ENCODE measurements at places on chromosomes 1 and 21.

DNA sequence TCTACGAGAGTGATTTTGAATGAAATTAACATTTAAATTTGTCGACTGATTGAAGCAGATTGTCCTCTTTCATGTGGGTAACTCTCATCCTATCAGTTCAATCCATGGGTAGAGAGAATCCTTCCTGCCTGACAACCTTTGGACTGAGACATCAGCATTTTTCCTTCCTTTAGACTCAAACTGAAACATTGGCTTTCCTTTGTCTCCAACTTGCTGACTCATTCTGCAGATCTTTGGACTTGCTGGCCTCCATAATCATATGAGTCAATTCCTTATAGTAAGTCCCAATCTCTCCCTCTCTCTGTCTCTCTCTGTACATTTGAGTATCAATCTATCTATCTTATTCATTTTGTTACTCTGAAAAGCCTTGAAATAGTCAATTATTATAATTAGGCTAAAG lies 416.7 kb downstream of the LRRIQ3 start:
- no peak overlapping the region for H3K4me3 ChIP-seq
- H3K27ac ChIP-seq, result no peak overlapping the region
- no peaks in the 10 kb centered on the region for H3K27me3 ChIP-seq
- no peaks in the 10 kb centered on the region for H3K4me1 ChIP-seq
- no peak for DNase-seq

GRCh38 chr1:50750021-50750619 lies 209.9 kb downstream of the FAF1 start:
- H3K4me3 ChIP-seq, result no peak overlapping the region
- DNase-seq, result peak; percentile 31
- H3K27ac ChIP-seq, result no peak overlapping the region
- no peaks in the 10 kb centered on the region for H3K4me1 ChIP-seq
- no peaks in the 10 kb centered on the region for H3K36me3 ChIP-seq

DNA sequence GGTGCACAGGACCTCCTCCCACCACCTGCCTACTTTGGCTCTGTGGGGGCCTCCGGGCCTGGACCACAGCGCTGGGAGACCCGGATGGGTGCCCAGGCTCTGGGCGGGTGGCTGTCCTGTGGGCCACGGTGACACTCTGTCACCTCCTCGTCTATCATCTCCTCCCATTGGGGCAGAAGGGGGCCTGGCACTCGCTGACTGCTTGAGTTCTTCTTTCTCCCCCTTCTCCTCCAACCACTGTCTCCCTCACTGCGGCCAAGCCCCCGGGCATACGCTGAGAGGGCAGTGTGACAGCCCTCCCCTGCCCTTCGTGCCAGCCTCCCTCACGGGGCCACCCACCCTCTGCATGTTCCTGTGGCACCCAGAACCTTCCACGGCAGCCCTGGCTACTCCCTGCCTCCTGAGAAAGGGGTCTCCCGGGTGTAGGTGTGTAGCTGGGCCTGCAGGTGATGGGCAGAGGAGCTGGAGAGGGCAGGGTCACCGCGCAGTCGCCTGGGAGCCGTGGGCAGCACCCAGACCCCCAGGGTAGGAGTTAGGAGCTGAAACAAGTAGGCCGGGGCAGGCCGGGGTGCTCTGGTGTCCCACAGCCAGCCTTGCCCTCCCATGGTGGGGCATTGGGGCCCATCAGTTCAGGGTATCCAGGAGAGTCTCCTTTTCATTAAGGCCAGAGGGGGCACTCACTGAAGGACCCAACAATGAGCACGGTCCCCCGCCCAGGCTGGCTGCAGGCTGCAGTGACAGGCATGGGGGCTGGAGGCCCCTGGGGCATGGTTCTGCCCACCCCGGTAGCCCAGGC lies 9.2 kb upstream of the ARF1 start:
- H3K27ac ChIP-seq, result no peak overlapping the region
- H3K4me3 ChIP-seq, result no peak overlapping the region
- peaks cover 9% of the 10 kb centered on the region for H3K4me1 ChIP-seq
- peaks cover 84% of the 10 kb centered on the region for H3K27me3 ChIP-seq

DNA sequence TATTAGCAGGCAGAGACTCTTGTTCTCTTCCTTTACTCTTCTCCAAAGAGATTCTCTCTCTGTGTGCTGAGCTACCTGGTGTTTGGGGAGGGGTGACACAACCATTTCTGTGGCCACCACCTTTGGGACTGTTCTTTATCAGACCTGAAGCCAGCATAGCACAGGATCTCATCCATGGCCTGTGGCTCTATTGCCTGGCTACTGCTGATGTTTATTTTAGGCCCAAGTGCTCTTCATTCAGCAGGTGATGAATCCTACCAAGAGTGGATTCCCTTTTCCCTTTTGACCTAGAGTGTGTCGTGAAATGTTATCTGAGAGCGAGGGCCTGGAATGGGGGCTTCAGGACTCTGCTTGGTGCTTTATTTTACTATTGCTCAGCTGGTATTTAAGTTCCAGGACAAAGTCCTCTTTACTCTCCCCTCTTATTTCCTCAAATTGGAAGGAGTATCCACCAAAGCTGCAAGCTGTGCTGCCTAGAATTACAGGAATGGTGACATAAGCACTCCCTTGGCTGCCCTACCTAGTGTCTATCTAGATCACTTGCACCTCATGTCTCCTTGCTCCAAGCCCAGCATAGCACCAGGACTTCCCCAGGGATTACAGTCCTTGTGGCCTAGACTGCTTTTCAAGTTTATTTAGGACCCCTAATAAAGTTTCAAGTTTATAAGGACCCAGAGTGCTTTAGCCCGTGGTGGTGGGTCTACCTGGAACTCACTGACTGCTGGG lies 94.7 kb upstream of the GPR52 start:
- no peaks in the 10 kb centered on the region for H3K27me3 ChIP-seq
- no peak overlapping the region for H3K27ac ChIP-seq
- no peaks in the 10 kb centered on the region for H3K4me1 ChIP-seq
- DNase-seq, result no peak
- H3K4me3 ChIP-seq, result no peak overlapping the region

GRCh38 chr1:239879321-239880170 lies 212.1 kb upstream of the FMN2 start:
- H3K4me3 ChIP-seq, result no peak overlapping the region
